ENCODE measurements at places on chromosomes 5 and 9.

DNA sequence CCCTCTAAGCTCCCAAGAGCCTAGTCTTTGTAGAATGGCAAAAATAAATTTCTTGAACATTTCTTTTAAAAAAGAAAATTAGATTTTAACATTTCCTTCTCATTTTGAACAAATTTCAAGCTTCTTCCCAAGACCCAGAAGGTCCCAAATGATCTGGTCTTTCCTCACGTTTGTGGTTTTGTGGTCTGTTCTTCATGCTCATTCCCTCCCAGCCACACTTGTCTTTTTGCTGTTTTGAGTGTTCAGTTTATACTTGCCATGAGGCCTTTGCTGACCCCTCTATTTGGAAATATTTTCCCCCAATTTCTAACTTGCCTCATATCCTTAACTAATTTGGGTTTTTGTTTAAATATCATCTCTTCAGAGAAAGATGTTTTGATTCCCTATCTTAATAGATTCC, 133.4 kb upstream of the PAPPA start:
- no peak for DNase-seq

DNA sequence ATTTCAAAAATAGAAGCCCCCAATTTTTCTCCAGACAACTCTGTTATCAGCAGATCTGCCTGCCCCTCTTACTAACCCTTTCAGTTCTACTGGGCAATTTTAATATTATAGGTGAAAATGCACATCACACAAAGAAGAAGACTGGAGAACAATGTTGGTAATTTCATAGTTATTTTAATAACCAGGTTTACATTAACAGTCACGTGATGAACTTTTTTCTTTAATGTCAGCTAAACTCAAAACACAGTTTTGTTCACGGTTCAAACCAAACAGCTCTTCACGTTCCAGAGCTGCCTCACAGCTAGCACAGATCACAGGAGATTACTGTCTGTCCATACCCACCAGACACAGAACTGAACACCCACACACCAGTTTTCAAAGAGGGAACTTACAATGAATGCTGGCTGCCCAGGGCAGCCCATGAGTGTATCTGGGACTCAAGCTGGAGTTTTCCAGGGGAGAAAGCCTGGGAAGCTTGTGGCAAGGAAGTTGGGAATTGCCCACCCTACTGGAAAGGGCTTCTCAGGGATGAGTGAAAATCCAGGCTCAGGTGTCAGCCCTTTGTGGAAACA, 119.1 kb downstream of the DPYSL3 start:
- DNase-seq, result no peak

GRCh38 chr5:1568201-1568979, 44.6 kb upstream of the LPCAT1 start:
- DNase-seq, result no peak

- no peak for DNase-seq
Observed at GRCh38 chr9:131292937-131293336, 3.4 kb downstream of the PLPP7 start.

- DNase-seq, result no peak
Observed at GRCh38 chr9:38141746-38142591, 72.9 kb upstream of the SHB start.
